ENCODE measurements at places on chromosomes 6 and 20.

- DNase-seq, result no peak
These were observed 124.4 kb upstream of the HCRTR2 start for GRCh38 chr6:55049866-55050265.

DNA sequence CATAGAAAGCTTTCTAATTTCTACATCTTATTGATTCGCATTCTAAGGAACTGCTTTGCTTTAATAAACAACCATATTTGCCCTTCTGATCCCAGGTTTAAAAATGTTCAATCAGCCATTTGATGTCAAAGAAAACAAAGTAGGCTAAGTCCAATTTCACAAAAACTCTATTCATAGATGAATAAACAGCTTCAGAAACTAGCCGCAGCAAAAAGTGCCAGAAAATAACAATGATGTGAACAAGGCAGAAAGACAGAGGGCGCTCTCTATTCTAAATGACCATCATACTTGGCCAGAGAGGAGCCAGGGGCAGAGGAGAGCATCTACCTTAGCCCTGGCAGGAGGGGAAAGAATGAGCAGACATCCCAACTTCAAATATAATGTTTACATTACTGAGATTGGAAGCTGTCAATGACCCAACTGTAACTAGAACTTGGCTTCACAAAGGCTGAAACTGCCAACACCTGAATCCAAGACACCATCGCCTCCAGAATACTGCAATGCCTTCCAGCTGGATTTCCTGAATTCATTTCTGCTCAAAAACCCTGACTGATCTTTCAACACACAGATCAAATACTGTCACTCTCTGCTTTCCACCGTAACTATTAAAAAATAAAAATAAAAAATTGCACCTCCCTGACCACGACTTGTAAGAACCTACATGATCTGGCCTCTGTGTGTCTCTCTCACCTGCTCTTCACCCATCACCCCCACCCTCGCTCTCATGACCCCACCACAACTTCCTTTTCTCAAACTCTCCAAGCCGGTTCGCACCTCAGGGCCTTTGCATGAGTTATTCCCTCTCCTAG is 9.5 kb downstream of the CNKSR3 start:
- DNase-seq, result no peak

DNA sequence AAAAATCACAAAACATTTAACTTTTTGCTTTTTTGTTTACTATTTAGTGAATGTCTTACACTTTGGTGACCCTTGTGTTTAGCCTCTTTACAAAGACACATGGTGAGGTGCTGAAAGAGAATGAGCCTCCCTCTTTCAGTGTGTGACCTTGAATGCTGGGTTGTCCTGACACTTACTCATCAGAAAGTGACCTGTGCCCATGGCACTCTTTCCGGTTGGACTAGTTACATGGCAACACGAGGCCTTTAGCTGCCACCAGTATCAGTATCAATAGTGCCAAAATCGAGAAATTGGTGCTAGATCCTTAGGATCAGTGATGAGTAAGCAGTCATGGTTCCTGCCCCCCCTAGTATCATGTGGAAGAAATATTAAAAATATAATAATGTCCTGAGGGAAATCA is 1.7 kb upstream of the RPL7L1 start:
- DNase-seq, result no peak

GRCh38 chr20:18802012-18802634 is 11.5 kb upstream of the SCP2D1 start:
- DNase-seq, result no peak

DNA sequence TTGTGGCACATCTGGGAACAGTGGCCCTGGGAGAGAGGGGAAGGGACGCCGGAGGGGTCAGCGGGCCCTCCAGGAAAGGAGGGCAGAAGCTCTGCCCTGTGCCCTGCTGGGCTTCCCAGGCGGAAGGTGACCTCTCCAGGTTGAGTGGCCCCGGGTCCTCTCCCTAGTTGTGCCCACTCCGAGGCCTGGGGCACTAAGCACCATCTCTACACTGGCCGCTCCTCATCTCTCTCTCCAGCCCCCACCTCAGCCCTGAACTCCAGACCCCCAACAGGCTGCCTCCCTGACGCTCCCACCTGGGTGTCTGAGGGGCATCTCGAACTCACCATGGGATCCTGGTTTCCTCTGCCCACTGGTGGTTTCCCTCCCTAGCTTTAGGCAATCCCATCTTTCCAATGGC is 18.1 kb downstream of the KCNG1 start:
- DNase-seq, result no peak

DNA sequence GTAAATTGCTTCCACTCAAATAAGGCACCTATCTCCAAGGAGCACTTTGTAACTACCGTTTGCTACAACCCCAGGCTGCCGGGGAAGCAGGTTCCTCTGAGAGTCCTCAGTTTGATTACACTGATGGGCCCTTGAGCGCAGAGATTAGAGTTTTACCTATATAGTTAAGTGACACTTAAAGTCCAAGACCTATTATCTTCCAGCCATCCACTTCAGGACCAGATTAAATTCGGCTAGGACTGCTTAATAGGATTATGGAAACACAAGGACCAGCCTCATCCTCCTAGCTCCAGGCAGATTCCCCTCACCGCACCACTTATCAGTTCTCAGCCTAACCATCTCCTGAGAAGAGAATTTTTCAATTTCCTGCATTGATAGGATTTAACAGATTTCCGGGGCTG is 64.7 kb upstream of the TIAM2 start:
- DNase-seq, result no peak

DNA sequence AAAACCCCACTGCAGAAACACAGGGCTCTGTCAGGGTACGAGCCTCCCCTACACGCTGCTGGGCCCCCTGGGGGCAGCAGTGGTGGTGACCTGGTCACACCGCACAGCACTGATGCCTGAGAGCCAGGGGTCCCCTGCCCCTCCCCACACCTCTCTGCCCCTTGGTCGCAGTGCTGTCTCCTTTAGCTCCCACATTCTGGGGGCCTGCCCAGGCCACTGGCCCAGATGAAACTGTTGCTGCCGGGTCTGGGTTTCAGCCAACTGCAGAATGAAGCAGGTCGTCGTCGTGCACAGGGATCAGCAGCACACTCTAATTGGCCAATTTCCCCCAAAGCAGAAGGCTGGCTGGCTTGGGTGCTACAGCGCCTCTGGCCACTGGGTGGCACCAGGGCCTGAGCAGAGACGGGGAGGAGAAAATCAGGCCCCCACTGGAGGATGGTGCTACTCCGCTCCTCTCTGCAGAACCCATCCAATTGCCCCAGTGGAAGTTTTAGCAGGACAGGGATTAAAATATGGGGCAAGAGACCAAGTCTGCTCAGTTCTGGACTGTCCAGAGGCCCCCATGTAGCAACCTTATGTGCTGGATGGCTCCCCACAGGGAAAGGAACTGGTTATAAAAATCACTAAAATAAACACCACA is 26.1 kb downstream of the DIDO1 start:
- DNase-seq, result peak; percentile 80

DNA sequence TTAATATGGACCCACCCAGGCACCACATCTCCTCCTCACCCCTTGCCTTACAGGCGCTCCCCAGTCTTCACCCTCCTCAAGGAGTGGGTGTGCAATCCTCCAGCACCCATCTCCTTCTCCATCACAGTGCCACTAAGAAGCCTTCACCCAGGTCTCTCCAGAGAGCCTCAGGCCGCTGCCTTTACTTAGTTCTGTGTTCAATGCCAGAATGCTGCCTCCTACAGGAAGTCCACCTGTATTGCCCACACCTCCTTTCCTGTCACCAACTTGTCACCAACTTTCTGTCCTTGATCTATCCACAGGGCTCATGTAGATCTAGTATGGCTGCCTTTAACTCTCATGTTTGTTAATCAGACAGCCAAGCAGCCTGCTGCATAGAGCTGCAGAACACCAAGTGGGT is 586 bp upstream of the LST1 start:
- no peak for DNase-seq

- no peak for DNase-seq
These were observed 1.0 kb downstream of the GNRH2 start for GRCh38 chr20:3044336-3044965.

DNA sequence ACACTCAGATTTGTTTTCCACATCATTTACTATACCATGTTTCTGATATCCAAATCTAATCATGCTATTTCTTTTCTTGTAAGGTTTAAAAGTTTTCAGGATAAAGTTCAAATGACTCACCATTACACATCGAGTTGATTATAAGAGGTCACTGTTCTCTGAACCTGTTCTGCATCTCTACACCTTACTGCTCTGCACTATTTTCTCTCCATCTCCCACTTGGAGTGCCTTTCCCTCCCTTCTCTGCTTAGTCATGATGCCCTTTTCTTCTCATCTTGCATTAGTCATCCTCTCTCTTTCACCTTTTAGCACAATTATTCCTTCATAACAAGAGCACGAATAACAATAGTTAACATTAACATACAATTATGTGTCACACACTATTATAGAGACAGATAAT is 37.5 kb upstream of the FUT9 start:
- no peak for DNase-seq

DNA sequence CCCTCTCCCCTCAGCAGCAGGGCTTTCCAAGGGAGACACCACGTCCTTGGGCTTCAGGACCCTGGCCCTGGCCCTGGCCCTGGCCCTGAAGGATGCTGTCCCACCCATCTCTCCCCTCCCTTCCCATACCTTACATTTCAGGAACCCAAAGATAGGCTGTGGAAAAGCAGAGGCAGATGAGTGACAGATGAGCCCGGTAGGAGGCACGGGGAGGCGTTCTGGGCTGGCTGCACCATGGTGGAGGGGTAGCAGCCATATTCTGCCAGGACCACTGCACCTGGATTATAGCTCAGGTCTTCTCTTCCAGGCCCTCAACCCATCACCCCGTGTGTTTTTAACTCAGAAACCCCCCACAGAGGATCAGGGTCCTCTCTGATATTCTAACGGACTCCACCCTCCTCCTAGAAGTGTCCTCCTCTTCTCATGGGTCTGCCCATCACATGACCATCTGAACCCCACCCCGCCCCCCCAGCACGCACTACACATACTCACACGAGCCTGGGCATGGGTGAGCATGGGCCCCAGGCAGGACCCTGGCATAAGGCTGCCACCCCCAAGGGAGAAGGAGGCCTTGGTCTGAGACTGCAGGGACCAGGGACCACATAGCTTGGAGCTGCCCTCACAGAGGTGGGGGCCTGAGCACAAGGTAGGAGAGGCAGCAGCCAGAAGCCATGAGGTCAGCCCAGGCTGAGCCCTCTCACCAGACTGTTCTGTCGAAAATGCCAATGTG is 220.8 kb upstream of the CDH4 start:
- no peak for DNase-seq

DNA sequence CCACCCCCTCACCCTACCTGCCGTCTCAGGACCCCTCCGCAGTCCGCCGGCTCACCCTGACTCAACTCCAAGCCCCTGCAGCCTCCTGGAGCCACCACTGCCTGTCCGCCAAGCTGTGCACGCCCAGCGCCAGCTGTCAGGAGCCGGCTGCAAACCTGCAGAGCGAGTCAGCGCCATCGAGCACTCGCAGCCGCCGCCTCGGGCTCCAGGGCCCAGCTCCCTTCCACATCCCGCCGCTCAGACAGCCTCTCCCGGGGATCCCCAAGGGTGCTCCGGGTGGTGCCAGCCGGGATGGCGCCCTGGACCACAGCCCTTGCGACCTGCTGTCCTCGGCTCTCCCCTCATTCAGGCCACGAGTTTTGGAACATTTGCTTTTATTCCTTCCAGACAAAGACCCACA is 4.3 kb downstream of the TNNC2 start:
- DNase-seq, result no peak

DNA sequence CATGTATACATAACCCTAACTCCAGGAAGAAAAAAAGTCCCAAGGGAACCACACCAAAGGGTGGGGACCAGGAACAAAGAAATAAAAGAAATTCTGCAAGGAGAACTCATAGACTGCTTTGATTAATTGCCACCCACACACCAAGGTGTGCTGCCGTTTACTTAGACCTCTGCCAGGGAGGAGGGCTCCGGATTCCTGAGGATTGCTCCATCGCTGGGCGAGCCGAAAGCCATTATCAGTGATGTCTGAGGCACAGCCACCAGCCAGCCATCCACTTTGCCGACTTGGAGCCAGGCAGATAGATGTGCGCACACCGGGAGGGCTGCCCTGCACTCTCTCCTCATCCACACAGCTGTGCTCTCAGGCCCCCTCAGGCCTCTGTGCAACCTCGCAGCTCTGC is 272.7 kb upstream of the FOXQ1 start:
- no peak for DNase-seq

GRCh38 chr20:15077733-15078250 is 740.4 kb upstream of the FLRT3 start:
- DNase-seq, result no peak

GRCh38 chr6:123636782-123637181 is at the start of gene TRDN:
TSS of gene TRDN (minus strand) at chr6:123636950. CDS start at chr6:123636775, 175 bp downstream.
- no peak for DNase-seq

GRCh38 chr20:8250539-8251200 is 118.6 kb downstream of the PLCB1 start:
- no peak for DNase-seq

GRCh38 chr20:55052459-55052858 is 577.1 kb downstream of the DOK5 start:
- DNase-seq, result no peak

- peak; percentile 75 for DNase-seq
These were observed 31.9 kb downstream of the TTI1 start for GRCh38 chr20:38001173-38001875.

DNA sequence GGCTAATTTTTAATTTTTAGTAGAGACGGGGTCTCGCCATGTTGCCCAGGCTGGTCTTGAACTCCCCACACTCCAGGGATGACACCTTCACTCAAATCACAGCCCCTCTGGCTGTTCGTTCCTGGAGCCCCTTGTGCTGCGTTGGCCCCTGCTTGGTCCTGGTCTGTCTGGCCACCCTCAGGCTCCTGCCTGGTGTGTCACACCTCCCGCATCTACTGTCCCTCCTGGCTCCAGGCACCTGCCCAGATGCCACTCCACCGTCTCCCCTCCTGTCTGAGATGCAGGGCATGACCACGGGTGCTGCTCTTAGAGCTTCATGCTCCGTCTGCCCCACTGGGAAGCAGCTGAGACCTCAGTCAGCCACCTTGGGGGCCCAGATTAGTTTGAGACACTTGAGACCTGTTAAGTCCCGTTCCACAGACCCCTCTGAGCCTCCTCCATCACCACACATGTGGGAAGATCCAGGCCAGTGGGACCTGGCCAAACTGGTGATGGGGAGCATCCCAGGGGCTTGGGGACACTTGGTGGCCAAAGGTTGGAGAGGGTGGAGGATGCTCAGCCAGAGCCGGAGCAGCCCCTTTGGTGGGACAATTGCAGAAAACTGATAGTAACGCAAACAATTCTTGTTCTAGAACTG is 21.9 kb upstream of the NPBWR2 start:
- no peak for DNase-seq

DNA sequence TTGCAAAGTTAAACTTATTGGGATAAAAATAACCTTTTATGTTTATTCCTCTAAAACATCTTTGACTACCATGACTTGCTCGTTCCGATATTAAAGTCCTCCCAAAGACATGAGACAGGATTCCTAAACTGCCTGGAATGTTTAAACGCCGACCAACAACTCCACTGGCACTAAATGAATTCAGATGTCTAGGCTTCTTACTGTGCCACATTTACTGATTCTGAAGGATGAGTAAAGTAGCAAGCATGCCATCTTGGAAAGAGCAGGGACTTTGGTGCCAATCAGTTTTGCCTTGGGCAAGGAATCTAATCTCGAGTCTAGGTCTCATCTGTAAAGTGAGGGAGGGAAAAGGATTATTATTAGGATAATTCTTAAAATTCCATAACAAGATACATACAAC is 25.3 kb downstream of the MBOAT1 start:
- DNase-seq, result no peak
